Choroid plexus epithelial cell (primary cell): ENCODE measurements at places on chromosomes 1 and 21.

GRCh38 chr1:232586679-232587078 is 43.3 kb downstream of the SIPA1L2 start:
- DNase-seq: no peak

GRCh38 chr1:46077644-46078043 is 54.8 kb downstream of the PIK3R3 start:
- no peak for DNase-seq

- peak; percentile 96 for DNase-seq
These were observed 15.3 kb downstream of the SEMA6C start for GRCh38 chr1:151130987-151131586.

DNA sequence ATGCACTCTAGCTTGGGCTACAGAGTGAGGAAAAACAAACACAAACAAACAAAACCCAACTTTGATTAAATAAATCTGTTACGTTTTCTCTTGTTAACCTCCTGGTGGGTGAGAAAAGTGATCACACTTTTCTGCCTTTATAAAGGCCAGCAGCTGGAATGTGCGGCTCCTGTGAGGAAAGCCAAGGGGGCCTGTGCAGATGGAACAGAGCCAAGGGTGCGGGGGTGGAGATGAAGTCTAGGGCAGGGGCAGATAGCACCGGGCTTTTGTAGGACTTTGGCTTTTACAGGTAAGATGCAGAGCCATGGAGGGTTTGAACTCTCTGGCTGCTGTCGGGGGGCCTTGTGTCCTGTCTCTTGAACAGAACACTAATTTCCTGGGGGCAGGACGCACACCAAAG is 40.7 kb upstream of the GPR37L1 start:
- peak; percentile 20 for DNase-seq

DNA sequence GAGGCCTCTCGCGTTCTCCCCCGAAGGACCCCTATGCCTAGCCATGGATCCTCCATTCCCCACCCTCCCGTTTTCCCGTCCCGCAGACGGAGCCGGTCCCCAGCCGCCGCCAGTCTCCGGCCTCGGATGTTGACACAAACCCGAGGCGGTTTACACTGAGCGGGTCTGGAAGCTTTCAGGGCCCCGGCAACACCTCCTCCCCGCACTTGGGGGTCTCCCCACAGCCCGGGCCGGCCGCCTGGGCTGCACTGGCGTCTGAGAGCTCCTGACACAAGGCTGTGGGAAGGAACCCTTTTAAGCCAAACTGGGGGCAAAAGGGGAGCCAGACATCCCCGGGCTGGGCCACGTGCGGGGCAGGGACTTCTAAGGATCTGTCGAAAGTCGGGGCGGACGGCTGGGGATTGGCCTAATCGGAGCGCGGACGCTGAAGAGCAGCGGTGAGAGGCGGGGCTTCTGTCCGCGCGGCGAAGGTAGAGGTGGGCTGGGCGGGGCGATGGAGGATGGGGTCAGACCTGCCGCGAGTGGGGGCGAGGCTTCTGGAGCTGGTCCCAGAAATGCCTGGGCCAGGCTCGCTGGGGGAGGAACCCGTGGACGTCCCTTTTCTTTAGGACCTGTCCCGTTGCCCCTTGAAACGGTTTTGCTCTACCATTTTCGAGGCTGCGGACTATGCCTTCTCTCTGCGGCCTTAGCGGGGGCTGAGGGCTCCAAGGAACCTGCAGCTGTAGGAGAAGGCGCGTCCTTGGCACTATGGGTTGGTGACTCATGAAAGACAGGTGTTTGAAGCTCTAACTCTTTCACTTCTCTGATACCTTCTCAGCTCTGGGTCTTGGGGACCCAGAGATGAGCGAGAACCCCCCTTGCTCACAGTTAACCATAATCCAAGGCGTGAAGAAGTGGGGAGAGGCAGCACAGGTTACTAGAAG is 1.2 kb upstream of the HPCAL4 start:
- no peak for DNase-seq

GRCh38 chr1:228259368-228259894 is 51.6 kb downstream of the OBSCN start:
- DNase-seq: no peak

- DNase-seq: peak; percentile 79
These were observed 5.4 kb upstream of the LAMC2 start for GRCh38 chr1:183180634-183181056.

DNA sequence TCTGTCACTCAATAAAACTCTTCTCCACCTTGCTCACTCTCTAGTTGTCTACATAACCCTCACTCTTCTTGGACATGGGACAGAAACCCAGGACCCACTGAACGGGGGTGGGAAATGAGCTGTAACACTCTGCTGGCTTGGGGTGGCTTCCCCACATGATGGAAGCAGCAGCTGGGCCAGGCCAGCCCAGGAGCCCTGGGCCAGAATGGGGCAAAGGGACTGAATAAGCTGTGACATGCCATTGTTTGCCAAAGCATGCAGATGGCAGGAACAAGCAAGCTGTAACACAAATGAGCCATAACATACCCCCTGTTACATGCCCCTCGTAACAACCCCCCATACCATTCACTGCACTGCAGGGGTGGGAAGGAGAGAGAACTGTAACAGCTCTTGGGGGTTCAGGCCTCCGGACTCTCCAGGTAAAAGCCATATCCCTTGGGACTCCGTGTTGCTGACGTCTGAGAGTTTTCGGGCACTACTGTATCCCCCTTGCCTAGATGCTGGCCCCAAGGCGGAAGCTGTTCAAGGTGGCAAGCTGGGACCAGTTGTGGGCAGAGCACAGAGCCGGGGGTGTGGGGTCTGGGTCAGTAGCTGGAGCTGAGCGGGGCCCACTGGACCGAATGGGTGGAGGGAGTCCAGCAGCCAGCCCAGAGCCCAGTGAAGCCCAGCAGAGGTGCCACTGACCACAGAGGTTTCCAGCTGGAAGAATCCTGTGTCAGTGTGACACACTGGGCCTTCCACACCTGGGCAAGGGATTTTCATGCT is 56.1 kb upstream of the DMRTB1 start:
- no peak for DNase-seq

GRCh38 chr1:30739601-30740000 is 16.2 kb upstream of the MATN1 start:
- no peak for DNase-seq
